ENCODE measurements at places on chromosomes 3 and 15.

- no peak for DNase-seq
Measured at GRCh38 chr3:137325934-137326333, 368.2 kb downstream of the IL20RB start.

DNA sequence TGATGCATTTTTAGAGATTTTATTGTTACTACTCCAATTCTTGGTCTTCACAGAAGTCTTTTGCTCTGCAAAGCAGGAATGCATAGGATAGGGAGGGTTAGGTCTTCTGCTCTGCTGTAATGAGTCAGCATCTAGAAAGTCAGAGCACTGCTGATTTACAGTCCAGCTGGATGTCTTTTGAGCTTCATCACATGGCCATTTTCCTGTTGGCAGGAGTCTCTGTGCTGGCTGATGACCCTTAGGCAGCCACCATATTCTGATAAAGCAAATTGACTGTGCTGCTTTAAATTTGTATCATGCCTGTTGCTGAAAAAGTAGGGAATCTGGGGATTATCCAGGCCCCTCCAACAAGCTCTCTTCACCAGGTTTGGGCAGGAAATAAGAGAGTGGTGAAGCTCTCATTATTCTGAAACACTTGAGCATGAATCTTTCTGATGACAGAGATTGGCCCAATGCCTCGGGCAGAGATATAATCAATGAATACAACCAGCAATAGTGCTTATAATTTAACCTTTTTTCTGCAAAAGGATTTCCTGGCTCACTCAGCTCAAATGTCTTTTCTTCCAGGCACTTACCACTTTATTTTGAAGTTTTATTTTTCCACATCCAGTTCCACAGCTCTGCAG lies 9.7 kb upstream of the CRBN start:
- no peak for DNase-seq

DNA sequence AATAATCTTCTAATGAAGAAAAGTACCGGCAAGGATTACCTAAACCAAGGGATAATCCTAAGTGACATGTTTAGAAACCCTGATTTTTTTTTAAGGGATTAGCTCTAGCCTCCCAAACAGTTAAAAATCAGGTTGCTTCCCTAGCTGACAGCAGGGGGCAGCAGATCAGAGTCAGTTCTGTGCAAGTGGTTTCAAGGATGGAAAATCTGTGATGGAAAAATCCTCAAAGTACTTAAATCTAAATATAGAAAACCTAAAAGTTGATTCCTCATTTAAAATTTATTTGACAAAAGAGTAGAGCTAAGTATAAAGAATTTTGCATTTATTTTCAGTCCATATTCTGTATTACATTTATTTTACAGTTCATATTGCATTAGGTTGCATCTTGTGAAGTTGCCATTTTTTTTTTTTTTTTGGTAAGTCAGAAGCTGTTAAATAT lies 107.6 kb downstream of the PEX5L start:
- no peak for DNase-seq

DNA sequence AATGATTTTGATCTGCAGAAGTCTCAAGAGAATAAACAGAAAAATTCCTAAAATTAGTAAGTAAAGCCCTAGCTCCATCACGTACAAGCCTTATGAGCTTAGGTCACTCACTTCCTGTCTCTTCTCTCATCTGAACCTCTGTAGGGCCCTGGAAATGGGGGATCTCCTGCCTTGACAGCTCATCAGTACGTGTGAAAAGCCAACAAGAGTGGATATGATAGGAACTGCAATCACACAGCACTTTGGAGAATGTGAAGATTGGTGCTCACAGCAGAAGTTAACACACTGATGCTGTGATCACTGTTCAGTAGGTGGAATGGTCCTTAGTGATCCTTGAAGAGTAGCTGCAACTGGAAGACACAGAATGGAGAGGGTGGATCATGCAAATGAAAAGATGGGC lies 27.8 kb upstream of the ALDH1L1 start:
- DNase-seq = no peak

DNA sequence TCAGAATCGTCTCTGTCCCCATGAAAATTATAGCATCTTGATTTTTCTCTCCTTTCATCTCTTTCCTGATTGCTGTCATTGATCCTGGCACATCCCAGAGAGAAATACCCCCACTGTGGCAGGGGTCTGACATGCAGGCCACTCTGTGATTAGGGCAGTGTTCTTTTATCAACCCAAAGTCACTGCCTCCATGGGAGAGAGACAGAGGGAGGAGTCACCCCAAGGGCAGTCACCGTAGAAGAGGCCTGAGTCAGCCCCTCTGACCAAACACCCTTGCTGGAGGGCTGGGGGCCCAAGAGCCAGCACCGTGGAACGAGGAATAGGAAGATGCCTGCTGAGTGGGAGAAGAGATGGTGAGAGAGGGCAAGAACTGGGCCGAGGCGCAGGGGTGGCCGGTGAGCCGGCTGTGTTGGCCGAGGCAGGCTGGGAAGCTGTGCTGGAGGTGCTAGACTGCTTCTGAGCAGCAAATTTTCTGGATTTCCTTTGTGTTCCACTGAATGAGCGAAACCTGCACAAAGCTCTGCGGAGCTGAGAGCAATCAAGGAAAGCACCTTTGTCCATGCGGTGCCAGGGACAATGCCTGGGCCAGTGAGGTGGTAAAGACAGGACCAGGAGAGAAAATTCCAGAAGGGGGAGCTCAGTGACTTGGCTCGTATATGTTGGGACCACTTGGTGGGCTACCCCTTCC lies 103.8 kb downstream of the ADCY5 start:
- no peak for DNase-seq

GRCh38 chr3:77195766-77196545 lies 156.1 kb downstream of the ROBO2 start:
- no peak for DNase-seq

- DNase-seq = no peak
Measured at GRCh38 chr15:87739081-87739480, 517.5 kb downstream of the NTRK3 start.

DNA sequence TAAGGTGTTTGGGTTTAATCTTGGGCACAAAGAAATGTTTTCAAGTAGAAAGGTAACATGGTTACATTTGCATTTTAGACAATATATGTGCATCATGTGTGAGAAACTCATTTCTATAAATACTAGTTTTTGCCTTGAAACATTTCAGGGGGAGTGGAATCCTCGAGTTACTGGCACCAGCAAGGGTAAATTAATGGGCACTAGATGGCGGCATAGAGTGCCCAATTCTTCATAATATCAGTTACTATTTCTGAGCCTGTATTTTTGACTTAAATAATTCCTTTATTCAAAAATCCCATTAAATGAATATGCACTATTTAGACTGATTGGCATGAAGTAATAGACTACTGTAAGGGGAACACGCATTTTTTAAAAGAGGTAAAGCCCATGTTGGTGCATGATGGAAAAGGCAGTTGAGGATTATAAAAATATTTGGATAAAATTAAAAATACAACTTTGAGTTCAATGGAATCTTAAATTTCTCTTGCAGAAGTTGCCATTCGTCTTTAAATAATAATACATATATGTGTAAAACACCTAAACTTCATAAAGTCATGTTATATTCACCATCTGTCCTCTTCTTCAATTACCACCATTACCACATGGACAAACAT lies 106.3 kb downstream of the ZBTB20 start:
- no peak for DNase-seq

DNA sequence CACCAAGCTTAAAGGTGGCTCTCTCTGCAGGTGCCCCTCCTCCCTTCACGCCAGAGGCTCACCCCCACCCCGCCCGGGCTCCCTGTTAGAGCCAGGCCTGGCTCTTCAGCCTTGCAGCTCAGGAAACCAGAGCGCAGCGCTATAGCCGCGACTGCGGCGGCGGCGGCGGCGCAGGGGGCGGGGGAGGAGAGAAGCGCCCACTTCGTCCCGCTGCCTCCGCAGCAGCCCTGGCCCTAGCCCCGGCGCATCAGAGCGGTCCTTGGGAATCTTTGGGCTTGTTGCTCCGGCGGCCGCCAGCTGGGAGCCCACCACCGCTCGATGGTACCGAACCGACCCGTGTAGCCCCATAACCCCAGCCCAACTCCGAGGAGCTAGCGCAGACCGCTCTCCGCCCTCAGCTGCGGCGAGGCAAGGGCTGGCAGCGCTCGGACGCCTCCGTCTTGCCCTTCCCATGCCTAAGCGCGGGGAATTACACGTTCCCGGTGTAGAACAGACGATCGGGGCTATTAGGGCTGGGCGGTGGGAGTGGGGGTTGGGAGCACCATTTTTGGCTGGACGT lies 1.2 kb downstream of the RASGRF1 start:
- DNase-seq = no peak

Data from T-helper 17 cell (primary cell).